ENCODE measurements at places on chromosomes 3 and 15. TPM values are rescaled to one million over a fixed set of nuclear protein-coding genes. Genes with fewer than 3 reads are reported as not detected.

Gene CPA3
- total RNA-seq, result 0.08 TPM

Gene SAXO2
- 0.64 TPM for total RNA-seq

Gene OXSM
- 8.8 TPM for total RNA-seq

Gene CCRL2
- total RNA-seq, result 1.5 TPM

Gene USP4
- total RNA-seq, result 14.4 TPM

Gene LIPC
- 64.8 TPM for total RNA-seq

Gene MEF2A
- total RNA-seq, result 56.7 TPM

Gene THAP10
- 3.0 TPM for total RNA-seq

Gene GOLGA6A
- total RNA-seq, result not detected

Gene MEX3B
- total RNA-seq, result 10.0 TPM

Gene GOLGA8G
- total RNA-seq, result not detected

Gene GABRR3
- total RNA-seq, result not detected

Gene GOLGA8M
- total RNA-seq, result 1.3 TPM

Gene TMIE
- total RNA-seq, result 0.12 TPM

Gene WNT5A
- total RNA-seq, result 96.0 TPM

Gene IP6K2
- total RNA-seq, result 112 TPM

Gene PIF1
- total RNA-seq, result 0.76 TPM

Gene PLSCR1
- total RNA-seq, result 109 TPM

Gene CP
- 22.3 TPM for total RNA-seq

Gene PLA2G4E
- 0.07 TPM for total RNA-seq

Gene GPR176
- total RNA-seq, result 5.3 TPM

Gene ZMYND10
- total RNA-seq, result 0.44 TPM

Gene ECE2
- not detected for total RNA-seq

Gene SLC22A13
- total RNA-seq, result 0.77 TPM

Gene PP2D1
- total RNA-seq, result not detected

Gene IQCF5
- not detected for total RNA-seq

Gene OR5H1
- not detected for total RNA-seq

Gene C3orf85
- total RNA-seq, result 33.4 TPM

Gene NME9
- total RNA-seq, result not detected

Gene AGTR1
- 8.0 TPM for total RNA-seq

Gene EEF1AKMT4
- total RNA-seq, result 8.4 TPM

Gene MCTP2
- total RNA-seq, result 24.6 TPM

Gene NR1I2
- 7.0 TPM for total RNA-seq

Gene FANCD2
- 8.8 TPM for total RNA-seq

Gene NPAP1
- 1.2 TPM for total RNA-seq

Measured in hepatocyte (in vitro differentiated cells).